ENCODE measurements at places on chromosomes 2 and 18. TPM values are rescaled to one million over a fixed set of nuclear protein-coding genes. Genes with fewer than 3 reads are reported as not detected.

SERPINB5 gene
- 274 TPM for total RNA-seq

STAT4 gene
- total RNA-seq = 0.47 TPM

RSAD2 gene
- total RNA-seq = 0.15 TPM

CENPA gene
- total RNA-seq = 3.4 TPM

GRCh38 chr18:25614168-25614567 lies 262.2 kb upstream of the ZNF521 start:
- DNase-seq = no peak

- DNase-seq = no peak
Observed at GRCh38 chr2:529424-529823, 147.8 kb downstream of the TMEM18 start.

- DNase-seq = no peak
Observed at GRCh38 chr18:57121542-57122112, 25.3 kb upstream of the BOD1L2 start.

DNA sequence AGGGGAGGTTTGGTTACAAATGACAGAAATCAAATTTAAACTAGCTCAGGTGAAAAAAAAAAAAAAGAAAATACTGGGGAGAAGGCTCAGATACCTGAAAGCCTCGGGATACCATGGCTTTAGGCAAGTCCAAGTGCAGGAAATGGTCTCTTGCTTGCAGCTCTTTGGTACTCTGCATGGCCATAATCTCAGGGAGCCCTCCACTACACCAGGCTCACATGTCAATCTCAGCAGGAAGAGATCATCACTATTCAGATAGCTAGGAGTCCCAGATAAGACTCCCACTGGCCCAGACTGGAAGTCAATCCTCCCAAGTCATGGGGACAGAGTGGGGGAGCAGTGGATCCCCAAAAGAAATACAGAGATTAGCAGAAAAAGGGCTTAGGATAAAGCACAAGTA lies 64.8 kb upstream of the RALBP1 start:
- DNase-seq = no peak

GRCh38 chr2:196334710-196335109 lies 163.3 kb upstream of the STK17B start:
- DNase-seq = no peak

DNA sequence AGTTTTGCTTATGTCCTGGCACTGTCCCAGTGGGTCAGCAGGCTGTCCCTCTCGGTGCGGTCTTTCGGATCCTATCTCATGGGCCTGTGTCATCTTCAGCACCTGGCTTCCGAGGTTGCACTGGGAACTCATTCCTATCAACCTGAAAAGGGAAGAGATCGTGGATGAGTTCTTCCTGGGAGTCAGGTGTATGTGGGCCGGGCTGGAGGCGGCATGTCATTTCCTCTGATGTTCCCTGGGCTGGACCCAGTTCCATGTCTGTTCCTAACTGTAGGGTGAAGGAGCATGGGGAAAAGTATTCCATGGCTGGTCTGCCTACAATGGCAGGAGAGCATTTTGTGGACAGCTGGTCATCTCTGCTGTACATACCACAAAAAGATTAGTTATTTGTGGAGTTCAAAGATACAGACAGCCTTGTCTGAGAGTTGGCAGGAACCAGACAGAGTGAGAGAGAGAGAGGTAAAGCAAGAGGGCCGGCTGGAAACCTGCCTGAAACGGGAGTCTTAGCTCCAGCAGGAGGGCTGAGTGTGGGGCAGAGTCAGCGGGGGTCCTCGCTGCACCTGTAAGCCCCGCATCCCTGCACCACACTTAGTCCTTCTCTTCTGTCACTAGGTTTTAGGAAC lies 25.2 kb downstream of the FAM228A start:
- no peak for DNase-seq

GRCh38 chr2:145021962-145022665 lies 502.2 kb upstream of the ZEB2 start:
- no peak for DNase-seq

DNA sequence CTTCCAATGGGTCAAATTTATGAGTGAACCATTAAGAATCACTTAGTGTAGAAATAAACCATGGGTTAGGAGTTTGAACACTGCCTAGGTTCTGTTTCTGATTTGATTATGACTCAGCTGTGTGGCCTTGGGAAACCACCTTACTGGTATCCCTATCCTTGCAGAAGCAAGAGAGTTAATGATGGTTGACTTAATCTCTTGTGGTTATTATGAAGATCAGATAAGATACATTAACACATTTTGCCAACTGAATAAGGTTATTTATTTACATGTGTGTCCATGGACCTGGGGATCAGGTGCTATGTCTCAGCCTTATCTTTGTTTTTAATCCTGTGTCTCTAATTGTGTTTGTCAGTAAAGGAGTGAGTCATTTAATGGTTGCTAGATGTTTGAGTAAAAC lies 5.4 kb upstream of the KCNJ13 start:
- no peak for DNase-seq

DNA sequence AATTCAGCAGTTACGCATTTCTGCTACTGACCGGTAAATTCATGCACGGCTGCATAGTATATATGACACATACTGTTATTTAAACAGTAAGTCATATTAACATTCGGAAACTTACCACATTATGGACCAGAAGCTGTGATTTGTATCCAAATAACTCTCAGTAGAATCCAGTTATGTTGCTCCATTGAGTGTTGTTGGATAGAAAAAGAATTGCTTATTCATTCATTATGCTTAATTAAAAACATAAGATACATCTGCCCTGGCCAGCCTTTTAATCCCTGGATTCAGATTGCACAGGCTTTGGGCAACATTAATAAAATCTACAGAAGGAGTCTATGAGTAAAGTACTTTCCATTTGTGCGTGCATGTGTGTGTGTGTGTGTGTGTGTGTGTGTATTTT lies 111.3 kb downstream of the CPS1 start:
- DNase-seq = no peak

- DNase-seq = no peak
Observed at GRCh38 chr2:202965810-202966460, 48.7 kb upstream of the NBEAL1 start.

DNA sequence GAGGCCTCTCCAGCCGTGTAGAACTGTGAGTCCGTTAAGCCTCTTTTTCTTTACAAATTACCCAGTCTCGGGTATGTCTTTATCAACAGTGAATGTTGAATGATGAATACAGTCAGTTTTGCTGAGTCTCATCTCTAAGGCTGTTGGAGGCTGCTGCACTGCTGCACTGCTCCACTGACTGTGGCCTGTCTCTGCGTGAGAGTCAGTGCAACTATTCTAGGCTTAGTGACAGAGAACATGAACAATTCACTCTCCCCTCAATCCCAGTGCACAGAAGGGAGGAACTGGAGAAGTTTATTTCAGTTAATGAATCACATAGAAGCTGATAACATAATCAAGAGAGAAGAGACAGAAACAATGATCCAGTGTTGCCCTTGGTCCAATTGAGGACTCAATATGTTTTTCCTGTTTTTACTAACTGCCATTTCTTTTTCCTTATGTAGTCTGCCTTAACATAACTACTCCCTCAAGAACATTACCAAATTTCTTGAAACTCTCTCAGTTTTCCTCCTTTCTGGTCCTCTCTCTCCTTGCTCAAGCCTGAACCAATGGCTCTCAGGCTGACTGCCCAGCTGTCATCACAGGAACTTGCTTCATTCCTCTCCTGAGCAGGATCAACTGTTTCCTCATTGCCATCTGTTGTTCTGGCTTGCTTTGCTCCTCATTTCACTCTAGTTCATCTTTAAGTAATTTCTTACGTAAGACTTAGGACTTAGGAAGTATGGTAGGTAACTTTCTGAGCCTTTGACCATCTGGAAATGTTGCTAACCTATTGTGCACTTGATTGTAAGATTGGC lies 483.2 kb downstream of the METTL4 start:
- DNase-seq = no peak

- DNase-seq = no peak
Observed at GRCh38 chr18:2027016-2027415, 544.3 kb downstream of the METTL4 start.

DNA sequence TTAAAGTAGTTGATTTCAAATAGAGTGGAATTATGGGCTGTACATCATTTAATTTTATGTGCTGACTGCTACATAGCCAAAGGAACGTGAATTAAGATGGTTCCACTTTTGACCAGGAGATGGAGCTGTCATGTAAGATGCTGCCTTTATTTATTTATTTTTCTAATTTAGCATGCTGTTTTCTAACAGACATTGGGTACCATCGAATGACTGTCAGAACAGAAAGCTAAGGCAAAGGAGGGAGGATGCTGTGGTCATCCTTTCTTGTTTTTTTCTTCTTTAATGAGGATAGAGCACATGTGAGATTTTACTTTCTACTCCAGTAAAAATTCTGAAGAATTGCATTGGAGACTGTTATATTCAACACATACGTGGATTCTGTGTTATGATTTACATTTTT lies at the start of gene SCN2A:
SCN2A (plus strand) TSS at position 185 of the 400 bp plus-strand sequence. CDS start 56,410 bp downstream, outside the sequence.
- DNase-seq = no peak

DNA sequence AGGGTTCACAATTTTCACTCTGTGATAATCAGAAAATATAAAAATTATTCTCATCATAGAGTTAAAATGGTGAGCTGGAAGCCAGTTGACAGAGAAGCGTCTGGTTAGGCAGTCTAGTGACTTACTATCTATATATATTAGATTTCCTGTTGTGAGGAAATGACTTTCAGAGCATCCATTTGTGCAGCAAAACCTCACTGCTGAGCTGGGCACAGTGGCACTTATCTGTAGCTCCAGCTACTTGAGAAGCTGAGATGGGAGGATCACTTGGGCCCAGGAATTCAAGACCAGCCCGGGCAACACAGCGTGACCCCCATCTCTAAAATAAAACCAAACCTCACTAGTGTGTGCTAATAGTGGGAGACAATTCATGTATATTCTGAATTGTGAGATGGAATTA lies 7.2 kb upstream of the KIAA2012 start:
- DNase-seq = no peak

GRCh38 chr18:48418539-48419276 lies 9.5 kb upstream of the ZBTB7C start:
- no peak for DNase-seq

DNA sequence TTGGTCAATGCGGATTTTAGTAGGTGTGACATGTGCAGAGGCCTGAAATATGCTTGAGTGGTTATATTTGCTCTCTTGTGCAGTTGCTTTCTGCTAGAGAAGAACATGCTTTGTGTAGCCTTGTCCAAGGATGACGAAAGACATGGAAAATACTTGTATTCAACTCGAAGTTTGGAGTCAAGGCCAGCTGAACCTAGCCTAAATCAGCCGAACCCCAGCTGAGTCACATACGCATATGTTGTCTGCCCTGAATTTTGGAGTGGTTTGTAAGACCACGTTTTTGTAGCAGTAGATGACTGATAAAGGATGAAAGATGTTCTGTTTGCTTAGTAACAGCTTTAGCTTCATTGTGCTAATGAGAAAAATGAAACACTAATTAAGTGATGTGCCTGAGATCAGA lies 22.5 kb upstream of the SPAG16 start:
- DNase-seq = no peak
